Naive thymus-derived CD8-positive, alpha-beta T cell (primary cell): ENCODE measurements at places on chromosomes 4 and X.
A peak's percentile ranks its signal among the peaks of the same experiment; 100 is the strongest.

- H3K4me1 ChIP-seq, result no peaks in the 10 kb centered on the region
- H3K27me3 ChIP-seq, result no peaks in the 10 kb centered on the region
- H3K27ac ChIP-seq, result no peak overlapping the region
- no peak overlapping the region for H3K4me3 ChIP-seq
Observed at GRCh38 chrX:109629310-109629709, 4.3 kb upstream of the KCNE5 start.

DNA sequence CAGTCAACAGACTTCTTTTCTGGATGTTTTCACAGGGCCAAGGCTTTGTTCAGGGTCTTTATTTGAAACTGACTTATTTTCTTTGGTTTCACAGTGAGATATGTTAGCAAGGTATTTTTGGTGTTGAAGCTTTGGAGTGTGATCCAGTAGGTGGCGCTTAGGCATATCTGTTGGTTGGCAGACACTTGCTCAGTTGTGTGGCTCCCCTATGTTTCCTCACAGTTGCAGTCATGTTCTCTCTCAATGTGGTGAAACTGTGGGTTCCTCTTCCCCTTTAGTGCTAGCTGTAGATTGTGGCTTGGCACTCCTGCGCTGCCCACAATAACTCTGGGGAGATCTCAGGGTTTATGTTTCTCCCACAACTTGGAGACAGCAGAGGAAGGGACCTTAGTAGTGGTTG is 460.8 kb downstream of the SLITRK2 start:
- no peaks in the 10 kb centered on the region for H3K27me3 ChIP-seq
- no peaks in the 10 kb centered on the region for H3K36me3 ChIP-seq
- H3K4me3 ChIP-seq, result no peak overlapping the region
- no peak for DNase-seq

DNA sequence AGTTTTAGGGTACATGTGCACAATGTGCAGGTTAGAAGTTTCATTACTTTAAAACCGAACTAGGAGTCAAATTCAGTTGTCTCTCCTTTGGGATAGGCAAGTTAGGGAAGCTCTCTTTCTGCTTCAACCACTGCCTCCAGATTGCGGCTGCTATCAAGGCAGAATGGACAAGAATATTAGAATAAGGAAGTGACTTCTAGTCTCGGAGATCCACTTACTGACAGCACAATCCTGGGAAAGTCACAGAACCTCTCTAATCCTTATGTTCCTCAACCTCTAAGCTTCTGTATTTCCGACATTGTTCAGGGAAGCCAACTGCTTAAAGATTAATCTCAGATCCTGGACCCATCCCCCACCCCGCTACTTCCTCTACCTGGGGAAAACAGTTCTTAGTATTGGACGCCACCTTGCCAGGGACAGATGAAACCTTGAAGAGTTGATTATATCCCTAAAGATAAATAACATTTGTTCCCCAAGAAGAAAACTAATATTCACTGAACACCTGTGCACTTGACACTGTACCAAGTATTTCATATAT is 2.1 kb downstream of the NUP62CL start:
- DNase-seq, result no peak
- H3K36me3 ChIP-seq, result no peaks in the 10 kb centered on the region
- H3K27me3 ChIP-seq, result peaks cover 3% of the 10 kb centered on the region
- no peak overlapping the region for H3K4me3 ChIP-seq
- no peaks in the 10 kb centered on the region for H3K4me1 ChIP-seq

DNA sequence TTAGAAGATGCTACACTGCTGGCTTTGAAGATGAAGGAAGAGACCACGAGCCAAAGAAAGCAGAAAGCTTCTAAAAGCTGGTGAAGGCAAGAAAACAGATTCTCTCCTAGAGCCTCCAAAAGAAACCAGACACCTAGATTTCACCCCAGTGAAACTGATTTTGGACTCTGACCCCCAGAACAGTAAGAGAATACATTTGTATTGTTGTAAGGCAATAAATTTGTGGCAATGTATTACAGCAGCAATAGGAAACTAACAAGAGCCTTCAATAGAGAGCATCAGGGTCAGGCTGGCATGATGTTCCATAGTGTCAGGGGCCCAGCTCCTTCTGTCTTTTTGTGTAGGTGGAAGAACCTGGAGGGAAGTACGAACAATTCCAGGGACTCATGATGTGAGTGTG is 6.0 kb upstream of the TEC start:
- DNase-seq, result no peak
- H3K27ac ChIP-seq, result no peak overlapping the region
- H3K4me1 ChIP-seq, result peaks cover 2% of the 10 kb centered on the region

- H3K27me3 ChIP-seq, result peaks cover 58% of the 10 kb centered on the region
- H3K27ac ChIP-seq, result no peak overlapping the region
- H3K4me3 ChIP-seq, result no peak overlapping the region
- DNase-seq, result no peak
Observed at GRCh38 chr4:110034026-110034393, 121.3 kb downstream of the EGF start.

DNA sequence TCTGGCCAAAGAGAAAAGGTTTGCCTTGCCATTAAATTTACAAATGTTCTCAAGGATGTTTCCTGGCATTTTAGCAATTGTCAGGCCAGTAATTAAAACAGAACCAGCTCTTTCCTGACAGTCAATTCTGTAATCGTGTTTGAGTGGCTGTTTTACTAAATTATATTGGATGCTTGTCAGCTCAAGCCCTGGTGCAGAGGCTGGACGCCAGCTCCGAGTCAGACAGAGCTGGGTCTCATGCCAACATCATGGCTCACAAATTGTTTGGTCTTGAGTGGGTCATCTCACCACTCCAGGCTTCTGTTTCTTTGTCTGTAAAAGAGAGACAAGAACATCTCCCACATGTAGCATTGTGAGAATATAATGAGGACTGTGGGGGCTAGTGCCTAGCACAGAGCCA is 190.3 kb upstream of the PSAPL1 start:
- no peaks in the 10 kb centered on the region for H3K36me3 ChIP-seq
- no peak overlapping the region for H3K27ac ChIP-seq
- H3K4me1 ChIP-seq, result no peaks in the 10 kb centered on the region
- H3K27me3 ChIP-seq, result peaks cover 21% of the 10 kb centered on the region
- H3K4me3 ChIP-seq, result no peak overlapping the region

- H3K27me3 ChIP-seq, result no peaks in the 10 kb centered on the region
- no peak overlapping the region for H3K4me3 ChIP-seq
- DNase-seq, result no peak
- peaks cover 46% of the 10 kb centered on the region for H3K4me1 ChIP-seq
- H3K36me3 ChIP-seq, result peaks cover 2% of the 10 kb centered on the region
Observed at GRCh38 chrX:49282647-49283011, 13.0 kb downstream of the PPP1R3F start.

- H3K27ac ChIP-seq, result no peak overlapping the region
- no peak overlapping the region for H3K4me3 ChIP-seq
- peaks cover under 1% of the 10 kb centered on the region for H3K27me3 ChIP-seq
- no peak for DNase-seq
- H3K4me1 ChIP-seq, result peaks cover 1% of the 10 kb centered on the region
- H3K36me3 ChIP-seq, result no peaks in the 10 kb centered on the region
Observed at GRCh38 chr4:184849185-184849584, 23.4 kb upstream of the ACSL1 start.

GRCh38 chr4:184845367-184846021 is 19.7 kb upstream of the ACSL1 start:
- peaks cover 9% of the 10 kb centered on the region for H3K27me3 ChIP-seq
- no peaks in the 10 kb centered on the region for H3K36me3 ChIP-seq
- H3K4me3 ChIP-seq, result no peak overlapping the region

- H3K27me3 ChIP-seq, result peaks cover 57% of the 10 kb centered on the region
- no peak overlapping the region for H3K27ac ChIP-seq
- H3K4me3 ChIP-seq, result no peak overlapping the region
- no peaks in the 10 kb centered on the region for H3K36me3 ChIP-seq
Observed at GRCh38 chr4:80263541-80264351, 2.7 kb upstream of the FGF5 start.

GRCh38 chrX:16215660-16216059 is 48.4 kb downstream of the MAGEB17 start:
- DNase-seq, result no peak
- H3K36me3 ChIP-seq, result no peaks in the 10 kb centered on the region
- H3K4me3 ChIP-seq, result no peak overlapping the region
- H3K4me1 ChIP-seq, result no peaks in the 10 kb centered on the region

GRCh38 chr4:2832981-2833670 is 10.5 kb upstream of the ADD1 start:
- no peaks in the 10 kb centered on the region for H3K36me3 ChIP-seq
- no peak for DNase-seq
- H3K27ac ChIP-seq, result peak overlapping the region; percentile 26
- no peak overlapping the region for H3K4me3 ChIP-seq
- no peaks in the 10 kb centered on the region for H3K27me3 ChIP-seq

DNA sequence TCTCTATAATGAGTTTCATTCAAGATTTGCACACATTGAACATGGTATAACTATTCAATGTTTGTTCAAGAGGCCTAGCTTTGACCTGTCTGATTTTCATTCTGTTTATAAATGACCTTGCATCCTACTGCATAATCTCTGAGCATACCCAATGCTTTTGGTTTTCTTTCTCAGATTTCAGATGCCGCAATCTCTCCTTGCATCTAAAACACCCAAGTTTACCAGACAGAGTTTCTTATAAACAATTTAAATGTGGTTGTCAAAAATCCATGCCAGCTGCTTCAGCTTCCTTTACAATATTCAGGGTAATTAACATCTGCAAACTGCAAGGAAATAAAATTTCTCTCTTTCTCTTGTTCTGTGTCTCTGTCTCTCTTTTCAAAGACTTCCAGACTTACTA is 123.0 kb upstream of the PCDH18 start:
- H3K27me3 ChIP-seq, result no peaks in the 10 kb centered on the region
- H3K27ac ChIP-seq, result no peak overlapping the region
- no peak overlapping the region for H3K4me3 ChIP-seq
- H3K4me1 ChIP-seq, result no peaks in the 10 kb centered on the region
- no peaks in the 10 kb centered on the region for H3K36me3 ChIP-seq

- H3K4me3 ChIP-seq, result no peak overlapping the region
- no peaks in the 10 kb centered on the region for H3K4me1 ChIP-seq
- no peak overlapping the region for H3K27ac ChIP-seq
- no peak for DNase-seq
- H3K27me3 ChIP-seq, result peaks cover 9% of the 10 kb centered on the region
Observed at GRCh38 chrX:11629593-11630211, 36.0 kb downstream of the ARHGAP6 start.

- H3K27ac ChIP-seq, result no peak overlapping the region
- H3K4me3 ChIP-seq, result no peak overlapping the region
- DNase-seq, result no peak
- H3K4me1 ChIP-seq, result peaks cover 2% of the 10 kb centered on the region
- H3K27me3 ChIP-seq, result peaks cover 10% of the 10 kb centered on the region
- H3K36me3 ChIP-seq, result no peaks in the 10 kb centered on the region
Observed at GRCh38 chr4:5828005-5828391, 64.9 kb downstream of the CRMP1 start.

- no peaks in the 10 kb centered on the region for H3K27me3 ChIP-seq
- H3K4me3 ChIP-seq, result no peak overlapping the region
- H3K27ac ChIP-seq, result no peak overlapping the region
- no peaks in the 10 kb centered on the region for H3K4me1 ChIP-seq
- peaks cover 56% of the 10 kb centered on the region for H3K36me3 ChIP-seq
Observed at GRCh38 chr4:122928930-122929329, 6.5 kb upstream of the NUDT6 start.

- H3K27ac ChIP-seq, result no peak overlapping the region
- H3K36me3 ChIP-seq, result no peaks in the 10 kb centered on the region
- H3K27me3 ChIP-seq, result peaks cover 5% of the 10 kb centered on the region
- DNase-seq, result no peak
Observed at GRCh38 chr4:26475716-26476115, 14.6 kb downstream of the CCKAR start.

DNA sequence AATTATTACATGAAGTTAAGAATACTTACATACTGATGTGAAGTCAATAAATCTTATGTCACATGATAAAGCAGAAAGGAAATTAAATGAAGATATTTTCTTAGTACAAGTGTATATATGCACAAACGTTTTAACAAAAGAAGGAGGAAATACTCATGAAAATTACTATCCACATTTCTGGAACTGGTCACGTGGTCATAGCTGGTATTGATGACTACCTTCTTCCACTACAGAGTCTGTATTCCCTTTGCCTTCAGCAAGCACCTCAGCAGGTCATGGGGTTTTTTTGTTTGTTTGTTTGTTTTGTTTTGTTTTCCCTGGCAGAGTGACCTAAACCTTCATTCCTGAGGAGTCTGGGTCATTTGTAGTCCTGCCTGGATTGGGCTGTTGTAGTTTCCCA is 174.9 kb upstream of the BANK1 start:
- no peaks in the 10 kb centered on the region for H3K4me1 ChIP-seq
- no peaks in the 10 kb centered on the region for H3K27me3 ChIP-seq
- H3K4me3 ChIP-seq, result no peak overlapping the region
- no peak for DNase-seq

GRCh38 chrX:147476008-147476407 is 435.7 kb upstream of the FMR1 start:
- no peak overlapping the region for H3K27ac ChIP-seq
- H3K36me3 ChIP-seq, result no peaks in the 10 kb centered on the region
- no peaks in the 10 kb centered on the region for H3K4me1 ChIP-seq

GRCh38 chr4:150302553-150302952 is 224.3 kb downstream of the DCLK2 start:
- no peak overlapping the region for H3K27ac ChIP-seq
- H3K36me3 ChIP-seq, result peaks cover 29% of the 10 kb centered on the region
- no peak for DNase-seq
- no peaks in the 10 kb centered on the region for H3K27me3 ChIP-seq

GRCh38 chr4:143375326-143376073 is 38.8 kb downstream of the GAB1 start:
- no peak overlapping the region for H3K27ac ChIP-seq
- no peak for DNase-seq
- H3K4me3 ChIP-seq, result no peak overlapping the region
- H3K36me3 ChIP-seq, result peaks cover 5% of the 10 kb centered on the region

DNA sequence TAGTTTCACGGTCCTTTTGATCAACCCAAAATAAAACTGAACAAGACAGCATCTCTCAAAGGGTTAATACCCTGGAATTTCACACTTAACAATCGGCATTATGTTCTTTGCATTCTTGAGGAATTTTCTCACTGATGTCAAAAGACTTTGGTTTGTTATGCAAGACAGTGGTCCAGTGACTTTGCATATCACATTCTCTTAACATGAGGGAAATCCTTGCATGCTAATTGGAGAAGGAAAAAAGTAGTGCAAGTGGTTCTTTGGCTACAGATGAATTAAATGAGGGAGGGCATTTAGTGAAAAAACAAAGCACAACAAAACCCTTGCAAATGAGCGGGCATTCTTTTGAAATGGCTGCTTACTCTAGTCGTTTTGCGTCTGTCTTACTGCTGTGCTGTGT is 105.1 kb upstream of the LIMCH1 start:
- H3K36me3 ChIP-seq, result no peaks in the 10 kb centered on the region
- H3K27ac ChIP-seq, result no peak overlapping the region
- H3K4me3 ChIP-seq, result no peak overlapping the region
- no peak for DNase-seq
- H3K4me1 ChIP-seq, result no peaks in the 10 kb centered on the region

DNA sequence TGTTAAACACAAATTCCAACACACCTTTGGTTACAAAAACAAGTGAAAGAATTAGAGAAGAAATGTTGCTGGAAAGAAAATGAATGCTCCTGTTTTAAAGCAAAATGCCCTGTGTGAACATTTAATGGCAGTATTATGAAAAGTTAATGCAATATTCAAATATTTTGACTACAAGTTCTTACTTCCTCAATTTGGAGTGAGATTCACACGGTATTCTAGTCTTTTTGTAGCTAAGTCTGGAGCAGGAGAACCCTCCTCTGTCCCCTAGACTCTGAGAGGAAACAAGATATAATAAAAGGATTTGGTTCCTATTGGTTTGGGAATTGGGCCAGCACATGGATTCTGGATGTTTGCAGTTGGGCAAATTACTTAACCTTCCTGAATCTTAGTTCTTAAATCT is 12.7 kb downstream of the MAD2L1 start:
- H3K27ac ChIP-seq, result no peak overlapping the region
- H3K27me3 ChIP-seq, result no peaks in the 10 kb centered on the region
- H3K4me1 ChIP-seq, result peaks cover 4% of the 10 kb centered on the region
- H3K4me3 ChIP-seq, result no peak overlapping the region
- no peak for DNase-seq
